ENCODE measurements at places on chromosomes 1 and 21. TPM values are rescaled to one million over a fixed set of nuclear protein-coding genes. Genes with fewer than 3 reads are reported as not detected.
A peak's percentile ranks its signal among the peaks of the same experiment; 100 is the strongest.

DNA sequence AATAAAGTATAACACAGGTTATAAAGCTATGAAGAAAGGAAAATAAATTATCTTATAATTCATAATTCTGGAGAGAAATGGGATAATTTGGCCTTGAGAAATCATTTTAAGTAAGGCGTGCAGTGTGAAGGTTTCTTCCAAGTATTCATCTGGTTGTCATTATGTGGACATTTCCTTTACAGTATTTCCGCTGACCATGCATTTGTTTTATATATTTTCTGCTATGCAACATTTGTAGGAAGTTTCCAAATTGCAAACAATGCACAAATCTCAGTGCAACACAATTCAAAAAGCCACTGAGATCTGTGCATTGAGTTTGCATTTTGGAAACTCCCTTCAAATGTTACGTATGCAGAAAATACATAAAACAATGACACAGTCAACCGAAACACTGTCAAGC is 17.8 kb downstream of the ZNF670 start:
- DNase-seq, result no peak

CRYAA gene
- not detected for total RNA-seq

- DNase-seq, result no peak
These were observed 930 bp downstream of the DHCR24 start for GRCh38 chr1:54885807-54886723.

GRCh38 chr1:7916501-7916830 is 24.2 kb downstream of the TNFRSF9 start:
- DNase-seq, result no peak

- no peak for DNase-seq
These were observed 42.4 kb upstream of the LRRC8C start for GRCh38 chr1:89590341-89591080.

C4BPB gene
- 0.80 TPM for total RNA-seq

GRCh38 chr1:171653796-171654195 is 1.3 kb upstream of the MYOC start:
- DNase-seq, result no peak

DNA sequence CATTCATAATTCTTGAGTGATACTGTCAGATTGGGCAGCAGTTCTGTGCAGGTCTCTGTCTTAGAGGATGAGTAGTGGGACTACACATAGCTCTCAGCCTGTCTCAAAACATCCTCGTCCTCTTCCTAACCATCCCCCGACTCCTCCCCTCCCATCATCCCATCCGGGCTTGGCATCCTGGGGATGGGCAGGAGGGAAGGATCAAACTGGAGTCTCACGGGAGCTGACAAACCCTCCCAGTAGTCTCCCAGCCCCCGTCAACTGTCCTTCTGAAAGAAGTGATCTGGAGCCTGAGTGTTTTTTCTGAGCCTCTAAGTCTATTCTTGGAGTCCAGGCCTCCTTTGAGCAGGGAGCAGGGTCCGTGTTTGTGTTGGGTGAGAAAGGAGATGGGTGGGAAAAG is 102.0 kb downstream of the PAX7 start:
- no peak for DNase-seq

DNA sequence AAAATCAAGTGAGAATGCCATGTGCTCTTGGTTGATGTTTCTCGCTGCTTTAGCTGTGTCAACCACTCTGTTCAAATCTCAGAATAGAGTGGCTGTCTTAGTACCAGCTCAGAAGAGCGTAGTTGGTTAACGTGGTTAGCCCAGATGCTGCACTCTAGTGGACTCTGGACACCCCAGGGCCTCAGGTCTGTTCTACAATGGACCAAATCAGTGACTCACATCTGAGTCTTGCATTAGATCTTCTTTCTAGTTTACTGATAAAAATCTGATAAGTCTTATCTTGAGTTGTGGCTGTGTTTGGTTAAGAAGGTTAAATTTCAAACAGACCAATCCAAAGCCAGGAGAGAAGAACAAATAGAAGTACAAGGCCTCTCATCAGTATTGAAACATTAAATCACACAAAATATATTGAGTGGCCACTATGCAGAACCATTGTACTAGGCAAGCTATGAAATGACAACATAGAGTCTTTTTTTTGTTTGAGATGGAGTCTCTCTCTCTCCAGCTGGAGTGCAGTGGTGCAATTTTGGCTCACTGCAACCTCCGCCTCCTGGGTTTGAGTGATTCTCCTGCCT is 104.1 kb downstream of the NR5A2 start:
- DNase-seq, result no peak

DNA sequence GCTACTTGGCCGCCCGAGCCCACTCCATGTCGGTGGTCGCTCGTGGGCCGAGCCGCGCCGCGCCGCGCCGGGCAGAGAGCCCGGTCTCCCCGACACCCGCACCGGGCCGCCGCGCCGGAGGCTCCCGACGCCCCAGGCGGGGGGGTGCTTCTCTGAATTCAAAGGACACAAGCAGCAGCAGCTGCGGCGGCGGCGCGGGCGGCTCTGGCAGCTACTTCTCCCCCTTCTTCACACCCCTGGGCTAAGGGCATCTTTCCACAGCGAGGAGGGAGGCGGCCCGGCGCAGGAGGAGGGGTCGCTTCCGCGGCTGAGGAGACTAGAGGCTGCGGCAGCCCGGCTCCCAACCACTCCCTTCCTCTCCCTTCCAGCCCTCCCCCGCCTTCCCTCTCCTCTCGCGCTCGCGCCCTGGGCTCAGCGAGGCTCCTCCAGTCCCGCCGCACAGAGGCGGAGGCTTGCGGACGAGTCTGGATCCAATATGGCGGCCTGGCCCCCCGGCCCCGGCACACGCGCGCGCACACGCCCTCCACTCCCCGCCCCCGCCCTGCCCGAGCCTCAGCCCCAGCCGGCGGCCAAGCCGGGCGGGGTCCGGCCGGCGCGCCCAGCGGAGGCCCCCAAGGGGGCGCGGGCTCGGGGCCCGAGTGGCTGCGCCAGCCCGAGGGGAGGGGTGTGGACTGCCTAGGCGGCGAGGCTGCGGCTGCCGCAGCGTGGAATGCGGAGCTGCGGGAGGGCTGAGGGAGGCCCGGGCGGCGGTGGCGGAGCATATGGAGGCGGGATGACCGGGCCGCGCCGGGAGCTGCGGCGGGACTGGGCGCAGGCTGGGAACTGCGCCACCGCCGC is at the start of gene CDC42BPA:
TSS of gene CDC42BPA (minus strand) at position 477 of the 837 bp plus-strand sequence. CDS start 1,310 bp downstream, outside the sequence.
- peak; percentile 79 for DNase-seq

DNA sequence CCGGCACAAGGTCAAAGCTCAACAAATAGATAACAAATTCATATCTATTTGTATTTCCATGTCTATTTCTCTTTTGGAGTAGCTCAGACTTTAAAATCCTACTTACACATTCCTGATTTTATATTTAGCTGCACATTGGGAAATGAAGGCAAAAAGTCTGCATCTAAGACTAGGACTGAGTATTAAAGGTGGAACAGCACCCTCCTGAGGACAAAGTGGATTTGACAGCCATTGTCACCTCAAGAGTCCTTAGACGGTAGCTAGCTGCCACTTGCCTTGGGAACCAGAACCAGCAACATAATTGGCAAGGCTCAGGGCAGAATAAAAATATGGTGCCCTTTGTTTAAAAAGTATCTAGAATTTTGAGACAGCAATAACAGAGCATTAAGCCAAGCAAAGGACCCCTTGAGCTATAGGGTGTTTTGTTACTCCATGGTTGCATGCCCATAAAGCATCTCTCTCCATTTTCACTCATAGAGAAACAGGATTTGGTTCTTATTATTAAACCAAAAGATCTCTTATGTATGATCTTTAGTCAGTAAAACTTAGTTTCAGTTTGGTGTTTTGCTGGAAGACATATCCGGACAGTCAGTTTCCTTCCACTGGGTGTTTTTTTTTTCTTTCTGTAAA is 30.0 kb upstream of the SGIP1 start:
- DNase-seq, result no peak

PLXNA2 gene
- total RNA-seq, result 11.5 TPM

- DNase-seq, result no peak
These were observed 11.6 kb downstream of the UMODL1 start for GRCh38 chr21:42082501-42083360.

COL9A2 gene
- total RNA-seq, result 1.4 TPM

GRCh38 chr21:43832648-43833047 is 32.4 kb upstream of the AGPAT3 start:
- DNase-seq, result no peak

CNIH3 gene
- 4.4 TPM for total RNA-seq

DNA sequence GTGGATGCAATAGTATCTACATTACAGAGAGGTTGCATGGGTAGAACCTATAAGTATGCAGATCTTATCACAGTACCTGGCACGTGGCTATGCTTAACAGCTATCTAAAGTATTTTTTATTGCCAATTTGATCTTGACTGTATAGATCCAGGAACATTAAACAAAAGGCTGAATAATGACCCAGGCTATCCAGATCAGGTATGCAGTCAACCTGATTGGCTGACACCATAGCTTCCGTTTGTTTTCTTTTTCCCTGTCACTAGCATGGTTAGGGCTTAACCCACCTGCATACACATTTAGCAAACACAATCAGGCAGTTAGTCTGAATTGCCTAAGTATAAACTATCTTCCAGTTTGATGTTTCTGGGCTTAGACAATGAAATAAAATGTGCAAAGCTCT is 264.9 kb upstream of the PLXNA2 start:
- no peak for DNase-seq

CHI3L2 gene
- total RNA-seq, result 14.1 TPM

ERICH3 gene
- total RNA-seq, result under 0.01 TPM

DNA sequence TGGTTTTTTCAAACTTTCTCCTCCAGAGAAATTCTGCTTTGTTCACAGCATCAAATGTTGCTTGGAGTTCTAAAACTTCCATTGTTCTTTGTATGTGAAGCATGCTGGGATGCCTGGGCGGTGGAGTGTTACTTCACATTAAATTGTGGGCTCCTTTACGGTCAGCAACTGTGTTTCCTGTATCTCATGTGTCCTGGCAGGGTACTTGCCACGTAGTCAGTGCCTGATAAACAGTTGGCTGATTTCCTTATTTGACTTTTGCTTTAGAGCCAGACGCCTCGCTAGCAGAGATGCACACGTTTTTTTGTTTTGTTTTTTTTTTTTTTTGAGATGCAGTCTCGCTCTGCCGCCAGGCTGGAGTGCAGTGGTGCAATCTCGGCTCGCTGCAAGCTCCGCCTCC is 96.7 kb downstream of the UCK2 start:
- no peak for DNase-seq

DNA sequence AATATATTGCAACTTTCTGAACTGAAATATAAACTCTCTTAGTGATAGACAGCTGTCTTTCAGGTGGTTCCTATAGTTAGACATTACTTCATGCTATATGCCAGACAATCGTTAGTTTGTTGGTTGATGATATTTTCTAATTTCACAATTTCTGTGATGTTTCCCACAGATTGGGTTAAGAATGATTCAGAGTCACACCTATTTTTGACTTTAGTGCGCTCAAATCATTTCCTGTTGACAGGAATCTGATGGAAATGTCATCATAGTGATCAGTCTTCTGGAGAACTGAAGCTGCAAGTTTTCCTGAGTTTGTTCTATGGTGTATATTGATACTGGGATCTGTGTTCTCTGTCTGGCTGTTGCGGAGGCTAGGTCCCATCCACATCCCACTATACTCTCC is 119.7 kb downstream of the C1orf21 start:
- no peak for DNase-seq

- no peak for DNase-seq
These were observed 27.2 kb downstream of the PCBP3 start for GRCh38 chr21:45670731-45671130.

- DNase-seq, result no peak
These were observed 129.8 kb downstream of the S1PR1 start for GRCh38 chr1:101366513-101367215.

- no peak for DNase-seq
These were observed 37.9 kb upstream of the FOXE3 start for GRCh38 chr1:47378147-47378546.

KCNJ6 gene
- not detected for total RNA-seq

DNA sequence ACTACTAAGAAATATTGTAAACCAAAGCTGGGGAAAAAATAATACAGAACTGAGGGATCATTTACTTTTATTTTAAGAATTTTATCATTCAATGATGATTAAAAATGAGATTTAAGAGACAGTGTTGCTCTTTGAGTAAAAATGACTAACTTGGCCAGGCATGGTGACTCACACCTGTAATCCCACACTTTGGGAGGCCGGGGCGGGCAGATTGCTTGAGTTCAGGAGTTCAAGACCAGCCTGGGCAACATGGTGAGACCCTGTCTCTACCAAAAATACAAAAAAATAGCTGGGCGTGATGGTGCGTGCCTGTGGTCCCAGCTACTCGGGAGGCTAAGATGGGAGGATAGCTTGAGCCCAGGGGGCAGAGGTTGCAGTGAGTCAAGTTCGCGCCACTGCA is 21.8 kb upstream of the PLEKHO1 start:
- DNase-seq, result no peak

DNA sequence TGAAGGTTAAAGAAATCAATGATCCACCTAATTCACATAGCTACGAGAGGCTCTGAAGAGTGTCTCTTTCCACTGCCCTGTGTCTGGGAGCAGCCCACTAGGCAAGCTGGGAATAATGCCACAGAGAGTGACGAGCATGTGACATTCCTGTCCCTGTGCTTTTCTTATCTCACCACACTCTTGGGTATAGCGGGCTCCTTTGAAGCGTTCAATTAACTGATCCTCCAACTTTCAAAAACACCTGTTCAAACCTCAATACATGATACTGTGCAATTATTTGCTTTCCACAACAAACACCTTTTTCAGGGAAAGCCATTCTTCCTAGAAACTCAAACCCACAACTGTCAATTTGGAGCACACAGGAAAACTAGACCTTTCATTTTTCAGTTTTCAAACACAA is 43.4 kb downstream of the PLPP3 start:
- DNase-seq, result no peak

S100A13 gene
- 221 TPM for total RNA-seq

DNA sequence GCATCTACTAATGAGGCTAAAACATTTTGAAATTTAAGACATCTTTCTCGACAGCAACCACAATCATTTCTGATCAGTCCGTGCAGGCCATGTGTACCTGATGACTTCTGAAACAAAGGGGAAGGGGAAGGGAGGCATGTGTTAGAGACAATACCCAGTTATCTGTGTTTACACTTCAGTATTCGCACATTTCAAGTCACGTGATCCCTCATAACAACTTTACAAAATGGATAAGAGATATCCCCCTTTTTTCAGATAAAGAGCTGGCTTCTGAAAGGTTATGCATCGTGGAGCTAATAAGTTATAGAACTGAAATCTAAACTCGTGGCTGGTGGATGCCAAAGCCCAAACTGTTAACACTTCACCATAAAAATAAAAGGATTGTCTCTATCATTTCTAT is 175.7 kb downstream of the CHRM3 start:
- DNase-seq, result no peak

UTP11 gene
- total RNA-seq, result 25.6 TPM
